Left lung (tissue), 14 donors: ENCODE measurements at places on chromosomes 2 and 18. TPM values are rescaled to one million over a fixed set of nuclear protein-coding genes. Genes with fewer than 3 reads are reported as not detected.

DNA sequence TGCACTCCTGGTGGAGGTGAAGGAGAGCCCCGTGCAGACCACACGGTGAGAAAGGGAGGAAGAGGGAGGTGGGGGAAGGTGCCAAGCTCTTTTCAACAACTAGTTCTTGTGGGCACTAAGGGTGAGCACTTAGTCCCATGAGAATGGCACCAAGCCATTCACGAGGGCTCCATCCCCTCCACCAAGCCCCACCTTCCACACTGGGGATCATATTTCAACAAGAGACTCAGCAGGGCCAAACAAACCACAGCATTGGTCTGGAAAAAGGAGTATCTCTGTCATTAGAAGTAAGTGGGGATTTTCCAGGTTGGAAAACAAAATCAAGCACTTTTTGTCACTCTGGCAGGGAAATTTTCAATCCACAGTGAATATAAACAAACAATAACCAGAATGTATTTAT is 38.4 kb downstream of the ZAP70 start:
- H3K4me1 ChIP-seq = no peaks in the 10 kb centered on the region

DNA sequence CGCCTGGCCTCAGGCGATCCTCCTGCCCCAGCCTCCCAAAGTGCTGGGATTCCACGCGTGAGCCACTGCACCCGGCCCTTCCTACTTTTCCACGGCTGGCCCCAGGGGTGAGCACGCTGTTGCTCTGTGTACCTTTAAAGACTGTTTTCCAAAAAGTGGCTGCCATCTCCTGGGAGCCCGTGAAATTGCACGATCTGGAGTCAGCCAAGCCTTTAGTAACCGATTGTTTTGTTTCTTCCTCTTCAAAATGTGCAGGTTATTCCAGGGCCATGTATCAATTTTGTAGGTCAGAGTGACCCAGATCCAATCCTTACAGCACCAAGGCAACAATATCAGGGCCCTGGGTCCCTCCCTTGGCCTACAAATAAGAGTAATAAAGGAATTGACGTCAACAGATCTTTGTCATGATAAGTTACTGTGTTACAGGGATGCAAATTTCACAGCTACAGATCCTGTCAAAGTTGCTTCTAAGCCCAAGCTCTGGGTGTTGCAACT is 135.6 kb upstream of the ZNF236 start:
- peak; percentile 44 for DNase-seq
- no peak overlapping the region for H3K4me3 ChIP-seq
- H3K4me1 ChIP-seq = peaks cover 9% of the 10 kb centered on the region
- H3K27ac ChIP-seq = no peak overlapping the region
- peaks cover 36% of the 10 kb centered on the region for H3K27me3 ChIP-seq

DNA sequence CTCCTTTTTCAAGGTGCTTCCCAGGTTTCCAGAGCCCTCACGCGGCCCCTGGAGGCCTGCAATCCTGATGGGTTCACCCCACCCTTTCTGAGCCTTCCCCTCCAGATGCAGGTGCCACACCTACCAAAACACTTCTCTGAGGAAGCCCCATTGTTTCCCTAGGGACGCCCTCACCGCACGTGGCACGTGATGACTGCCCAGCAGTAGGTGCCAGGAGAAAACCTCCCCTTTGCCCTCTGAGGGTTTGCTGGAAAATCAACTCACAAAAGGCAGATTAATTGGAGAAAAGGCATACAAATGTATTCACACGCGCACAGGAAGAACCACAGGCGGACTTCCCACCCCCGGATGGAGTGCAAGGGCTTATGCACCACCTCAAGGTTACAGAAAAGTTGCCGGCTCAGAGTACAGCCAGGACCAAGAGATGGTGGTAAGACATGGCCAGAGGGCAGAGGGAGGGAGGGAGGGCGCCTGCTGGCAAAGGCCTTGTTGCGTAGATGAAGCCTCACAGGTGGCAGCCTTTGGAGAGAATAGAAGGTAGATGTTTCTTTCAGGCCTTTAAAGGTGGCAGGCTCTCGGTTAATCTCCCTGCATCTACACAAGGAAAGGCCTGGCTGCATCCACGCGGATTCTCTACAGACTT is 269.4 kb upstream of the RAB6C start:
- H3K27me3 ChIP-seq = no peaks in the 10 kb centered on the region
- H3K36me3 ChIP-seq = no peaks in the 10 kb centered on the region
- no peak overlapping the region for H3K27ac ChIP-seq
- no peak overlapping the region for H3K4me3 ChIP-seq
- DNase-seq = no peak

DNA sequence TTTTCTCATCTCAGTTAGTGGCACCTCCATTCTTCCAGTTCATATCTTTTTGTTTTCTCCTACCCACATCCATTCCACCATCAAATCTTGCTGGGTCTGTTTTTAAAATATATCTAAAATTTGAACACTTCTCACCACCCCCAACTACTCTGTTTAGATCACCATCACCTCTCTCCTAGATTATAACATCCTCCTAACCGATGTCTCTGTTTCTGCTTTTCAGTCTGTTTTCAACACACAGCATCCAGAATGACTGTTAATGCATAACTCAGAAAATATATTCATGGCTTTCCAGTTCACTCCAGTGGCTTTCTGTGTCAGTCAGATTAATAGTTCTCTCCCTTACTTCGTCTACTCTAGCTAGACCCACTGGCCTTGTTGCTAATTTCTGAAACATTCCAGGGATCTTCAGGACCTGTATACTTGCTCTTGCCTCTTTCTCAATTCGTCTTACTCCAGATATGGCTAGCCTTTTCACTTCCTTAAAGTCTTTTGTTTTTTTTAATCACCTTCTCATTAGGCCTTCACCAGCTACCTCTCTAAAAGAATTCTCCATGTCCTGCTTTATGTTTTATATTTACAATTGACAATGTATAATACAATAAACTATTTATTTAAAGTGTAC is 105.3 kb downstream of the COMMD1 start:
- H3K36me3 ChIP-seq = no peaks in the 10 kb centered on the region

GRCh38 chr2:178193496-178193822 is 853 bp upstream of the OSBPL6 start:
- H3K36me3 ChIP-seq = no peaks in the 10 kb centered on the region
- no peak for DNase-seq
- H3K4me3 ChIP-seq = peak overlapping the region; percentile 76
- peak overlapping the region; percentile 81 for H3K27ac ChIP-seq
- H3K27me3 ChIP-seq = no peaks in the 10 kb centered on the region

DNA sequence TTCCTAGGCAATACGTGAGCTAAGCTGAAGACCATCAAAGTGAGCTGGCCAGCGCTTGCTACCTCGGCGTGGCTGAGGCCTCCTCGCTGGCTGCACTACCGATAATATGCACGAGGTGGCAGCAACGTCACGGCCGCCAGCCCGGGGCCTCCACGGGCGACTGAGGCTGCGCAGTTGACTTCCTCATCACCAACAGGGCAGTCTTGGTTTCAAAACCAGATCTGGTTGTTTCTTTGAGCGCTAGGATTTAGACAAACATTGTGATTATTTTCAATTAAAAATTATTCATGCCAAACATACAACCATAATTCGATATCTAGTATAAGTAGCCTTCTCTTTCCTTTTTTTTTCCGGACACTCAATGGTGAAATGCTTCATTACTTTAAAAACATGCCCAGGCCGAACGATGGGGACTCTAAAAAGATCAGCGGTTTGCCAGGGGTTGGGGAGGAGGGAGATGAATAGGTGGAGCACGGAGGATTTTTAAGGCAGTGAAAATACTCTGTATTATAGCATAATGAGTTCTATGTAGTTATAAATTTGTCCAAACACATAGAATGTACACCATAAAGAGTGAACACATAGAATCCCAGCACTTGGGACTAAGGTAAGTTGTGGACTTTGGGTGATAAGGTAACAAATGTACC is 52.0 kb downstream of the CYBRD1 start:
- no peak overlapping the region for H3K4me3 ChIP-seq
- H3K27ac ChIP-seq = no peak overlapping the region
- peak; percentile 82 for DNase-seq

- H3K36me3 ChIP-seq = no peaks in the 10 kb centered on the region
- no peaks in the 10 kb centered on the region for H3K27me3 ChIP-seq
- H3K4me3 ChIP-seq = no peak overlapping the region
- no peaks in the 10 kb centered on the region for H3K4me1 ChIP-seq
- DNase-seq = no peak
- no peak overlapping the region for H3K27ac ChIP-seq
These were observed 15.5 kb downstream of the KCNS3 start for GRCh38 chr2:17894005-17894404.

GRCh38 chr2:216908300-216908699 is 48.4 kb upstream of the TNP1 start:
- H3K36me3 ChIP-seq = no peaks in the 10 kb centered on the region
- DNase-seq = no peak
- H3K27me3 ChIP-seq = no peaks in the 10 kb centered on the region

DNA sequence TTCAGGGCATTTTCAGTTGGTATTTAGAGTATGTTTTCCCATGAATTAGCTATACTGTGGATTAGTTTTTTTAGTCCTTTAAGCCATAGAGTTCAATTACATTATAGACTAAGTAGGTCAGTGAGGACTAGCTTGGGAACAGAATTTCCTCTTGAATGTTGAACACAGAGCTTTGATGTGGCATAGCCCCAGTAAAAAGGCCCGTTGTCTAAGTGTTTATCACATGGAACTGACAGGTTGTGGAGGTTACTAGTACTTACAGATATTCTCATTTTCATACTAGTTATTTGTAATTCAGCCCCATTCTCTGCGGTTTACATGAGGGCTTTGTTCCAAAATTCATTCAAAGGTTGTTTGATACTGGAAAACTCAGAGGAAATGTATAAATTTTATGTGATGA is 6.2 kb downstream of the INSIG2 start:
- H3K27me3 ChIP-seq = no peaks in the 10 kb centered on the region
- no peaks in the 10 kb centered on the region for H3K4me1 ChIP-seq
- H3K36me3 ChIP-seq = no peaks in the 10 kb centered on the region
- H3K27ac ChIP-seq = no peak overlapping the region
- DNase-seq = no peak

DNA sequence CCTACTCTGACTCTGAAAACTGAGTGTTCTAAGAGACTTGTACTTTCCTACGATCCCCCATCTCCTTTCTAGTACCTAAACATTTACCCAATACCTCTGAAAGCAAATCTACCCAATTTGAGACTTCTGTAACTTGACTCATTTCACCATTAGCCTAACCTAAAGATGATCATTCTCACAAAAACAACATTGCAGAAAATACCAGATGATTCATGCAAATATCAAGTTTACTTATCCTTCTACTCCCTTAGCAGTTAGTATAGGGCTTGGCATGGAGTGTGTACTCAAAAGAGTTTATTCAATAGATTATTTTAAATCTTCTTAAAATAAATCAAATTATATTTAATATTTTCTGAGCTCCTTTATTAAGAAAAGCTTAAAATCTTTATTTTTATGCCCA is 89.6 kb downstream of the NR4A2 start:
- no peak overlapping the region for H3K27ac ChIP-seq
- H3K4me1 ChIP-seq = no peaks in the 10 kb centered on the region
- no peaks in the 10 kb centered on the region for H3K36me3 ChIP-seq
- no peak overlapping the region for H3K4me3 ChIP-seq
- no peaks in the 10 kb centered on the region for H3K27me3 ChIP-seq

- DNase-seq = no peak
- H3K4me1 ChIP-seq = no peaks in the 10 kb centered on the region
- H3K27ac ChIP-seq = no peak overlapping the region
These were observed 16.9 kb upstream of the CRACDL start for GRCh38 chr2:98952966-98953365.

- H3K27me3 ChIP-seq = no peaks in the 10 kb centered on the region
- H3K4me3 ChIP-seq = no peak overlapping the region
- H3K36me3 ChIP-seq = no peaks in the 10 kb centered on the region
- H3K27ac ChIP-seq = no peak overlapping the region
- no peaks in the 10 kb centered on the region for H3K4me1 ChIP-seq
- DNase-seq = no peak
These were observed 118.5 kb upstream of the SALL3 start for GRCh38 chr18:78861116-78861515.

GRCh38 chr2:31199206-31199605 is 18.1 kb downstream of the CAPN14 start:
- H3K27me3 ChIP-seq = no peaks in the 10 kb centered on the region
- H3K36me3 ChIP-seq = no peaks in the 10 kb centered on the region
- no peak for DNase-seq
- H3K4me1 ChIP-seq = no peaks in the 10 kb centered on the region

DNA sequence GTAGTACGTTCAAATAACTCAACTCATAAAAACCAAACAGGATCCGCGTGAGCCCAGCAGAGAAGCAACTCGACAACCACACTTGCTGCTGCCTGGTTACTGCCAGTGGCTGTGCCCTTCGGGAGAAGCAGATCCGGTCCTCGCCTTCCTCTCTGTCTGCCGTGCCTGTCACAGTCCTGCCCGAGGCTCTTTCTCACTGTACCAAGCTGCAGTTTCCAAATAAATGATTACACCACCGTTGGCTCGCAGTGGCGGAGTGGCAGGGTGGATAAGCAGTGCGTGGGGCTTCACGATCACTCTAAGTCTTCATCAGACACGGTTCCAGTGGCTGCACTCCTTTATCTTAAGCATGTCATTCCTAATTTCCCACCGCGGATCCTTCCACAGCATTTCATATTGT is 26.1 kb upstream of the SALL3 start:
- no peak for DNase-seq
- no peaks in the 10 kb centered on the region for H3K4me1 ChIP-seq
- H3K36me3 ChIP-seq = no peaks in the 10 kb centered on the region
- peaks cover 4% of the 10 kb centered on the region for H3K27me3 ChIP-seq

- H3K27me3 ChIP-seq = no peaks in the 10 kb centered on the region
- no peak for DNase-seq
- H3K36me3 ChIP-seq = no peaks in the 10 kb centered on the region
- H3K4me1 ChIP-seq = no peaks in the 10 kb centered on the region
- H3K4me3 ChIP-seq = no peak overlapping the region
These were observed 119.3 kb upstream of the GYPC start for GRCh38 chr2:126536605-126537200.

GRCh38 chr2:135230150-135230549 is 178.1 kb downstream of the RAB3GAP1 start:
- no peaks in the 10 kb centered on the region for H3K27me3 ChIP-seq
- H3K4me3 ChIP-seq = no peak overlapping the region
- H3K4me1 ChIP-seq = no peaks in the 10 kb centered on the region
- DNase-seq = no peak

GRCh38 chr2:178796079-178796677 is 11.0 kb downstream of the TTN start:
- no peaks in the 10 kb centered on the region for H3K27me3 ChIP-seq
- H3K4me1 ChIP-seq = no peaks in the 10 kb centered on the region
- no peak overlapping the region for H3K4me3 ChIP-seq
- DNase-seq = peak; percentile 57
- H3K27ac ChIP-seq = no peak overlapping the region
- no peaks in the 10 kb centered on the region for H3K36me3 ChIP-seq

DNA sequence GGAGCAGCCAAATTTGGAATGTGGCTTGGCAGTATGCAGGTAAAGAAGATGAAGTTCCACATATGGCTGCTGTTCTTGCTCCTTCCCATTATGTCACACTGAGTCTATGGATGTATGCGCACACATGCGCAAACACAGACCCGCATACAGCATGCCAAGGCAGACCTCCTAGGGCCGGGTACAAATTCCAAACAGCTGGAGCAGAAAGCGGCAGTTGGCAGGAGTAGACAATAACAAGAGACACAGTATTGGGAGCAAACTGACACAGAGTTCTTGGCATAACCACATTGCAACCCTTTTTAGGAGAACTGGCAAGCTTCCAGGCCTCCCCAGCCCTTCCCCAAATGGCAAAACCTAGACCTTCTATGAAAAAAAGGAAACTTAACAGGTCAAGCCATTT is 268.9 kb downstream of the SP3 start:
- no peak overlapping the region for H3K27ac ChIP-seq
- no peaks in the 10 kb centered on the region for H3K4me1 ChIP-seq
- H3K27me3 ChIP-seq = no peaks in the 10 kb centered on the region

Gene DHRS9
- total RNA-seq = 3.9 TPM

Gene MEP1B
- total RNA-seq = not detected

Gene PTH2R
- total RNA-seq = 0.10 TPM

Gene TET3
- total RNA-seq = 16.6 TPM

Gene CDH19
- 0.85 TPM for total RNA-seq

Gene GYPC
- total RNA-seq = 44.0 TPM

Gene CHAC2
- total RNA-seq = 9.6 TPM

Gene SERPINB8
- total RNA-seq = 26.7 TPM

Gene MAT2A
- 194 TPM for total RNA-seq
